Activated B cell treated with CpG ODN at 0.5 μM for 24 hours (primary cell): ENCODE measurements at places on chromosomes 6 and 20.
A peak's percentile ranks its signal among the peaks of the same experiment; 100 is the strongest.

GRCh38 chr20:380763-381580, 412 bp downstream of the TRIB3 start:
- peak; percentile 60 for DNase-seq

- DNase-seq = no peak
Observed at GRCh38 chr6:150452428-150453243, 83.8 kb downstream of the IYD start.

- no peak for DNase-seq
Observed at GRCh38 chr6:132760256-132760655, 2.6 kb upstream of the VNN2 start.

DNA sequence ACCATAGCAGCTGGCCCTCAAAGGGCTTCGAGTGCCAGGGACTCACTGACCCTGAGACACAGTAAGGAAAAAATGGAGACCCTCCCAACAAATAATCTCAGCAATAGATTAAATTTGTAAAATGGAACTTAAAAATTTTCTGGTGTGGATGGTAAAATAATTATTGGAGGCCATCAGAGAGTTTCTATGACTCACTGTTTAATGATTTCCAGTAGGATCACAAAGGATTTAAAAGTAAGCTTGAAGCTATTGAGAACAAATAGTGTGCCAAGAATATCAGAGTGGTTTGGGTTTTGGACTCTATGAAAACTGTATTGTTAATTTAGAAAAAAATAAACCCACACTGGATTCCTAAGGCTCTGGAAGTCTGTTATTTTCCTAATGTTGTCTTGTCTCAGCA, 115.2 kb upstream of the AKIRIN2 start:
- DNase-seq = no peak

GRCh38 chr6:154672086-154672485, 61.1 kb upstream of the SCAF8 start:
- no peak for DNase-seq

DNA sequence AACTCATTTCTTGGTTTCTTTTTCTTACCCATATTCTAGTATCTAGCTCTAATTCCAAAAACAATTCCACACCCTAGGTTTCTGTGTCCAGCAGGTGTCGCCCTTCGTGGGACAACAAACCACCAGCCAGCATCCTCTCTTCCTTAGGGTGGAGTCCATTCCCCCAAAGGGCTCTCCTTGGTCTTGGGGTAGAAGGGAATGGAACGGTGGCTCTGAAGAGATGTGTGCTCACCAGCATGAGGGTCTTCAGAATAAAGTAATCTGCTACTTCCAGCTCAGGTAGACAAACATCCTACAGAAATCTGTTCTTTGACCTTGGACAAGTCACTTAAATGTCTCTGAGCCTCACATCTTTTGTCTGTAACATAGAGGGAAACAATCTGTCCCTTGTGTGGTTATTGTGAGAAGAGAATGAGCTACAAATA, 7.2 kb downstream of the HLA-DMB start:
- peak; percentile 60 for DNase-seq

GRCh38 chr20:18904624-18905023, 91.0 kb downstream of the SCP2D1 start:
- DNase-seq = no peak

- no peak for DNase-seq
Observed at GRCh38 chr6:116059713-116060571, 749 bp downstream of the FRK start.

DNA sequence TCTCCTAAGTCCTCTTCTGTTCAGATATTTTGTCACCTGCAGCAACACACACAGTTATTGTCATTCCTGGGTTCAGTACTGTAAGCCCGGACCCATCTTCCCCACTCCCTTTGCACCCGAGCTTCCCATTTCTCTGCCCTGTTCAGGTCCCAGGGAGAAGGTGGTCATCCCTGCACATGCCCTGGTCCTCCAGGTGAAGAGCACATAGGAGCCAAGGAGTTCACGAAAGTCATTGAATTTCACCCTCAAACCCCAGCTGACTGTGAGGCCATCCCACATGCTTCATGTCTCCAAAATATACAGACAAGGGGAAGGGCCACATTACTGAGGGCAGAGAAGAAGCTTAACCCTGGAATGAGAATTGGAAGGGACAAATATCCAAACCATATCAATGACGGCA, 8.1 kb downstream of the HLA-DPA1 start:
- DNase-seq = no peak

GRCh38 chr6:1766654-1767053, 156.9 kb downstream of the FOXC1 start:
- DNase-seq = no peak

DNA sequence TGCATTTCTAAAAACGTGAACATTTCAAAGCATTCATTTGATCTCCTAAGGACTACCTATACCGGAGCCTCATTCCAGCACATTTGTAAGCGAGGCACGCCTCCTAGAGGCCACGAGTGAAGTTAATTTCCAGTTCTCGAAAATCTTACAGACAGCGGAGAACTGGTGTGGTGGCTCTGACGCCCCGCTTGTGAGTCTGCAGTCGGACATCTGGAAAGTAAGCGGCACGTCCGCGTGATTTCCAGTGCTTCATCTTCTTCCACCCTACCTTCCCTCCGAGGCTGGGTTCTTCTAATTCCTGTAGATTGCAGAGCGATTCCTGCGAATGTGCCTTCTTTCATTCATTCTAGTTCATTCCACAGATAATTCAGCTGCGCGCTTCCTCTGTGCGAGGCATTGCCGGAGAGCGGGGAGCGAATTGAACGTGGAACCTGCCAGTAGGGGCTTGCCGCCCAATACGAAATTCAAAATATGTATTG, 810 bp upstream of the PRIM2 start:
- DNase-seq = peak; percentile 66

DNA sequence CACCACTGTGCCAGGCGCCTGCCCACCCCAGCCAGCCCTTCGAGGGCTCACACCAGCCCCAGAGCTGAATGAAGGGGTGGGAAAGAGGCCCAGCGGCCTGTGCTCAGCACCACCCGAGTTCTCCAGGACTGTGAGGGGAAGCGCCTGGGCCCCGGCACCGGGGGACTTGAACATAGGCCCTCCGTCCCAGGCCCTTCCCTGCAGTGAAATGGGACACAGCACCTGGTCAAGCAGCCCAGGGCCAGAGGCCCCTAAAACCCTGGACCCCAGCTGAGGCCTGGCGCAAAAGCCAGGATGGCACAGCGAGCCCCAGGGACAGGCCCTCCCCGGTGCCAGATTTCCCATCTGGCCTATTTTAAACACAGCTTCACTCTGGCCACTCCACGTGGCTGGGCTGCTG, 4.0 kb downstream of the KCNQ2 start:
- DNase-seq = no peak

DNA sequence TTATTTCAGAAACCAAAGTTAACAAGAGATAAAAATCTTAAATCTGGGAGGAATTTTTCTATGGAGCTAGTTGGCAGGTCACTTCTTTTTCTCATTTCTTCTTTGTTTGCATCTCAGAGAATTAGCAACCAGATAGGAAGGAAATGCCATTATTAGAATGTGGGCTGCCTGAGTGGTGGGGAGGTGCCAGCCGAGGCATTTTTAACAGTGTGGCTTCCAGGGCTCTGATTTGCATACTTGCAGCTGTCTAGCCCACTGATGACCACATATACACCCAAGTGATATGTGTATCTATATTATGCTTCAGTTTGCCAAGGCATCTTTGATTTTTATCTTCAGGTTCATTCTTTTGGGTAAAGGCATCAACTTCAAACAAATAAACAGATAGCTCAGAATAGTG, 206.7 kb downstream of the CLIC5 start:
- DNase-seq = no peak

- DNase-seq = no peak
Observed at GRCh38 chr20:16714242-16714641, 15.6 kb upstream of the SNRPB2 start.

GRCh38 chr6:33820784-33821520, 17.1 kb upstream of the MLN start:
- no peak for DNase-seq

- DNase-seq = no peak
Observed at GRCh38 chr20:11248011-11248409, 574.2 kb upstream of the JAG1 start.

- DNase-seq = no peak
Observed at GRCh38 chr6:121857551-121857950, 422.1 kb downstream of the GJA1 start.

GRCh38 chr20:12207875-12208274, 290.2 kb downstream of the BTBD3 start:
- DNase-seq = no peak

GRCh38 chr20:44594730-44595129, 12.4 kb downstream of the PKIG start:
- DNase-seq = no peak

DNA sequence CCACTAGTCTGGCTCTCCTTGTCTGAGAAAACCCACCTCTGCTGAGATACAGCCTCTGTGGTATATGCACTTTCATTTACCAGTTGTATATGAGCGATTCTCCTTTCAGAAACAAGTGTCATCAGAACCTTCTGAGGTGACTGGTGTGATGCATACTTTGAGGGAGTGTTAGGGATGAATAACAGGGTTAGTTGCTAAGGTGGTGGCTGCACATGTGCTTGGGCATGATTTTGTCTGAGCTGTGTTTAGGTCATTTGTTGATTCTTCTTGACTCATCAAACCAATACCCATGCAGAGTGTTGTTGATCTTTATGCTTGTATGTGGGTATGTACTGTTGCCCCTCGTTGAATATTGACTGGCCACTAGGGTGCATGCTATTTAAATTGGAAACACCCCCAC, 25.7 kb downstream of the DTD1 start:
- no peak for DNase-seq

GRCh38 chr20:46139266-46139889, 21.3 kb downstream of the CD40 start:
- no peak for DNase-seq

DNA sequence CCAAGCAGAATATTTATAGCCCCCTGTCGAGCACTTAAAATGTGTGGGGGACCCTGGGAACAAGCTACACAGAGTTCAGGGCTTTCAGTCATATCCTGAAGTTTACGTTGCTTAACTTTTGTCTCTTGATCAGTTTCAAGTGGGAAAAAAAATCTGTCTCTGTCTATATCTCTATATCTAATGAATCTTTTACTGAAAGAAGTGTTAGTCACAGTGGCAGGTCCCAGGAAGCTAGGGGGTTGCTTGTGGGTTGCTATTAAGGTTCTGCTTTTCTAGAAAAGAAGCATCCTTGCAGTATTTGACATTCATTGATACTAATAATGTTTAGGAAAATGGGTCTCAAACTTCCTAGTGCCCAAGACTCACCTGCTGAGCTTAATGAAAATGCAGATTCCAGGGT, 76.7 kb upstream of the CLDN20 start:
- DNase-seq = no peak

- DNase-seq = no peak
Observed at GRCh38 chr6:19869464-19869863, 32.3 kb downstream of the ID4 start.

GRCh38 chr20:63150391-63150898, 65.5 kb downstream of the YTHDF1 start:
- DNase-seq = no peak

DNA sequence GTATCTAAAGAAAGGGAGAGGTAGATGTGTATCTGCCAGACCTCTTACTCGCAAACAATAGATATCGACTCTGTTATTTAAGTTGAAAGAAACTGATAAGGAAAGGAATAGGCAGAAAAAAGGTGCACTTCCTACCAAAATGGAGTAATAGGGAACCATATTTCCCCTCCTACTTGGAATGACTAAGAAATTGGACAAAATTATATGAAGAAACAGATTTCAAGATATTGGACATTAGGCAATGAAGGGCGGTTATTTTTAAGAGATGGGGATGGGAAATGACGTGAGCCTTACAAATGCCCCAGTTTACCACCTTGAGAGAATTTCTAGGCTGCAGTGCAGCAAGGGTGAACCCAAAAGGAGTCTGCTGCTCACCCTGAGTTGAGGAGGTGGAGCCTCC, 108.9 kb downstream of the ADTRP start:
- DNase-seq = no peak

GRCh38 chr20:35902545-35902941, 51.8 kb downstream of the SCAND1 start:
- DNase-seq = no peak

- no peak for DNase-seq
Observed at GRCh38 chr20:2603816-2604505, 48.5 kb upstream of the NOP56 start.

DNA sequence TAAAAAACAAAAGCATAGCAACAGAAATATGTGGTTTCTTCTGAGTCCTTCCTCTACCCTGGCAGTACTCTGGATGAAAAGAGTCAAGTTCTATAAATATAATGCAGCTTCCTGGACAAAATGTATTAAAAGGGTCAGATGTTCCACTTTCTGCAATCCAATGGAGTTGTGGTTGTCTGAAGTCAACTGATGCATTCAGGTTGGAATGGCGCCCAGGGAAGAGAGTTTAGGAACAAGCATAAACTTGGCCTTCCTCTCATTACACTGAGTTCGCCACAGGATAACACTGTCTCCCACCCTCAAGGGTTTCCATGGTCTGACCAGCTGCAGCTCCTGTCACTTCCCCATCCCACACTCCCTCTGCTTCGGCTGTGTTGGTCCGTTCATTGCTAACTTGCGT, 66.4 kb downstream of the PLEKHG1 start:
- no peak for DNase-seq

DNA sequence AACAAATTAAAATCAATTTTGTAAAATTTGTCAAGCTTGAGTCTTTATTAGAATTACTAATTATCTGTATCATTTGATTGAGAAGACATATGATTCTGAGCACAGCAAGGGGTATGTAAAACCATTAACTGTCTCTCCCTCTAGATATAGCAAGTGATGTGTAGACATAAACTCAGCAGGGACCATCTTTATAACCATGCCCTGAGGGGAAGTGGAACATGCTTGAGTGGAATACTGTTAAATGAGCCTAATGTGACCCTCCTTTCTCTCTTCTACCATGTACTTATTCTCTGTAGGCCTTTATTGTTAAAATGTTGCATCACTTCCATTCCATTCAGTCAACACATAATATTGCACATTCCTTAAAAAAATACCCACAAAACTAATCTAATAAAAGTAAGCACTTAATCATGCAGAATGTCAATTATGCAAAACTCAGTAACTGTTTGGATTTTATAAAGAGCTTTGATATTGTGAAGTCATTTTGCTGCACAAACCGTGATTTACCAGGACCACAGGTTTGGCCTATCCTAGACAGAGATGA, 896.6 kb upstream of the MANEA start:
- no peak for DNase-seq
